ENCODE measurements at places on chromosomes 5 and 9. TPM values are rescaled to one million over a fixed set of nuclear protein-coding genes. Genes with fewer than 3 reads are reported as not detected.

DNA sequence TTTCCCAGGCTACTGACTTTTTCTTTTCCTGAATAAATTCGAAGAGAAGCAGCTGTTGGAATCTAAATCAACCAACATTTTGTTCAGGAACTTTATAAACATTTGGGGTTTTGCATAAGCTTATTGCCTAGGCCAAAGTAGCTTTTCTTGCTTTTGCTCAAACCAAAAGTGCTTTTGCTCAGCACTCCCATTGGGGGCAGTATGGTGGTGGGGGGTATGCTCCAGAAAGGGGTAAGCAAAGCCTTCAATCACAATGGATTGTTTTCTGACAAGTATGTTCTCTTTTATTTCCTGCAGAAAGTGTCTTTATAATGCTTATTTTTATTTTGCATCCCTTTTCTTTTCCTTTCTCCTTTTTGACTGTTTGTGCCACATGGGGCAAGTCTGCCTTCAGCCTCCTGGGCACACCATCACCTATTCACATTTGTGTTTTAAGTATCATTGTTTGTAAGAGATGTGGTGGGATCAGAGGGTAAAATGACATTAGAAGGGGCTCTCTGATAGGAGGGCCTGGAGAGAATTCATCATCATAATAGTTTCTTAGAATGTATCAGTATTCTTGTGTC is 86.0 kb downstream of the PRDM6 start:
- H3K27ac ChIP-seq = no peak overlapping the region
- no peak for DNase-seq

GRCh38 chr5:80067016-80067415 is 31.9 kb downstream of the THBS4 start:
- H3K4me3 ChIP-seq = no peak overlapping the region
- peaks cover 4% of the 10 kb centered on the region for H3K36me3 ChIP-seq
- H3K27me3 ChIP-seq = no peaks in the 10 kb centered on the region
- no peak overlapping the region for H3K27ac ChIP-seq
- H3K4me1 ChIP-seq = peaks cover 14% of the 10 kb centered on the region

DNA sequence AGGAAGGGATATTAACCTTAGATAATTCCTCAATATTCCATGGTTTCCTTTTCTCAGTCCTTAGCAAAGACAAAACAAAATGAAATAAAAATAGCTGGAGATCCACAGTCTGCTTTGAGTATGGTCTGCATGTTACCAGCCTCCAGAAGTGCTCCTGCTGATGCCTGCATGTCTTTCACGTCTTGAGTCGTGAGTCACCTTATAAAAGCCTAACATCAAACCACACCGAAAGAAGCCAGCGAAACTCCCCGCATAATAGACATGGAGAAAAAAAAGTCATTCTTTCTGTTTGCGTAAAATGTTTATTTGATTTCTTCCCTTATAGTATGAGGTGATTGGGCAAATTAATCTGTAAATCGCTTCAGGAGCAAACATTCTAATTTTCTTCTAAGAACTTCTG is 380.5 kb downstream of the SLCO4C1 start:
- no peaks in the 10 kb centered on the region for H3K36me3 ChIP-seq
- no peak overlapping the region for H3K27ac ChIP-seq

DNA sequence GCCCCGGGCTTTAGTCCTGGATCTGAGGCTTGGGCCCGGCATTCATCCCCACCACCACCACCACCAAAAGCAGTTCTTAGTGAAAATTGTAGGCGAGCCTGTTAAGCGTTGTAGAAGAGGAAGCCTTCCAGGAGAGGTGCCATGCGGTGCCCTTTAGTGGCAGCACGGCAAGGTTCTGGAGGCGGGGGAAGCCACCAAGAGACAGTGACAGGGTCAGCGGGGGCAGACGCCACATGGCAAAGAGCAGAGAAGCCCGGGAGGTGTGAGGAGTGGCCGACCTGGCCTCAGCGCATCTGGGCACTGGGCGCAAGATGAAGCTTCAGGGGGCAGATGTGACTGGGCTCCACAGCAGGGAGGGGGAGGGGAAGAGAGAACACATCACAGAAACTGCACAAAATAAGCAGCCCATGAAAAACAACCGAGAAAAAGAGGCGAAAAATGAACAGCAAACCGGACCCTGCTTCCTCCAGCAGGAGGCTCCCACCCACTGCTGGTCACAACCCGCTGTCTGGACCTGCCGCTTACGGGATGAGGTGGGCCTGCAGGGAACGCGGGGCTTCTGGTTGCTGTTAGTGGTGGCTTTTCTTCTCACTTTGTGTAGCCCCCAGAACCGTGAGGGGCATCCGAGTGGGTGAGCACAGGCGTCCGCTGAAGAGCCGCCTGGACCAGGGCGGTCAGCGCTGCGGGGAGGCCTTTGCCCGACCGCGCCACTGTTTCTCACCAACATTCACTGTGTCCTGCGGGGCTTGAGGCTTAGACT is 4.3 kb downstream of the LRRC14B start:
- H3K4me1 ChIP-seq = peaks cover 7% of the 10 kb centered on the region
- peaks cover 4% of the 10 kb centered on the region for H3K27me3 ChIP-seq
- no peaks in the 10 kb centered on the region for H3K36me3 ChIP-seq
- H3K27ac ChIP-seq = no peak overlapping the region
- peak; percentile 44 for DNase-seq

DNA sequence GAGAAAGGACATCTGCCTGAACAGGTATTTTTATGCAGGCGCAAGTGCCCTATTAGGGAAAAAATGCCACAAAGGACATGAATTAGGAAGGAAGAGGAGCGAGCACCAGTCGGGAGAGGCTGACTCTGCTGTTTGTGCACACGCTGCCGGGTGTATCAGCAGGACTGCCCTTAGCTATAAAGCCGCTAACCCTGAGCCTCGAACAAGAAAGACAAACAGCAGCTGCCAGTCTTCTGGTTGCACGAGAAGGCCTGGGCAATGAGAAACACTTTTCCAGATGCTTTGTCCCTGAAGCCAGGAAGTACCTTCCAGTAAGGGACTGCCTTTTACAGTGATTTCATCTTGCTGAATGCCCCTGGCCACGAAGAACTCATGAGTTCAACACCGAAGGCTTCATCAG is 12.6 kb downstream of the QSOX2 start:
- DNase-seq = no peak
- no peak overlapping the region for H3K27ac ChIP-seq
- peaks cover 33% of the 10 kb centered on the region for H3K4me1 ChIP-seq
- peaks cover 6% of the 10 kb centered on the region for H3K27me3 ChIP-seq

GRCh38 chr5:147949711-147950573 is 43.6 kb upstream of the C5orf46 start:
- H3K36me3 ChIP-seq = peaks cover 5% of the 10 kb centered on the region
- no peak overlapping the region for H3K4me3 ChIP-seq
- no peaks in the 10 kb centered on the region for H3K27me3 ChIP-seq

GRCh38 chr5:73740274-73740790 is 114.3 kb downstream of the ARHGEF28 start:
- H3K4me3 ChIP-seq = no peak overlapping the region
- no peak for DNase-seq
- H3K27ac ChIP-seq = no peak overlapping the region
- no peaks in the 10 kb centered on the region for H3K36me3 ChIP-seq
- H3K27me3 ChIP-seq = peaks cover 4% of the 10 kb centered on the region

DNA sequence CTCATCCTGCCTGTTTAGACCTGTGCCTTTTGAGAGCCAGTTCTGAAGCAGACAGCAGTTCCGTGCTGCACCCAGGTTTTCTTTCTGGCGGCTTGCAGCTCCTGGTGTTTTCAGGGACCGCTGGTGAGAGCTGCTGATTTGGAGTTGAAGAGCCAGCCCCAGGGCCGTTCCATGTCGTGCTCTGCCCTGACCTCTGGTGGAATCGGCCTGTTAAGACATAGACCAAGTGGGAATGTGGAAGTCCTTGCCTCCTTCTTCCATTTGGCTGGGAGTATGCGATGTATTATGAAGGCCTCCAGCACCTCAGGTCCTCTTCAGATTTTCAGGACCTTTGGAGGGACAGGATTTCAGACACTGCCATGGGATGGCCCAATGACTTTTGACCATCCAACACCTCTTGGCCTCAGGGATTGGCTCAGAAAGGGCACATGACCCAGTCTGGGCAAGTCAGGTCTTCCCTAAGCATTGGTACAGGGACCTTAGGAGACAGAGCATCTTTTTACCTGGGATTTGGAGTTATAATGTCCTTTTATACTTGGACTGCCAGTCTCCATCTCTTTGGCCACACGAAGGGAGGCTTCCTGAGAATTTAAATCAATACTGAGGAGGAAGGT is 136.1 kb upstream of the CLINT1 start:
- no peaks in the 10 kb centered on the region for H3K36me3 ChIP-seq
- no peaks in the 10 kb centered on the region for H3K27me3 ChIP-seq
- no peak overlapping the region for H3K27ac ChIP-seq
- peak; percentile 82 for DNase-seq

- no peak overlapping the region for H3K27ac ChIP-seq
- H3K4me3 ChIP-seq = peak overlapping the region; percentile 14
- H3K4me1 ChIP-seq = peaks cover 17% of the 10 kb centered on the region
- no peaks in the 10 kb centered on the region for H3K36me3 ChIP-seq
Observed at GRCh38 chr9:129469188-129469987, 151.5 kb downstream of the C9orf50 start.

- H3K36me3 ChIP-seq = no peaks in the 10 kb centered on the region
- H3K27ac ChIP-seq = no peak overlapping the region
- DNase-seq = no peak
- H3K4me1 ChIP-seq = no peaks in the 10 kb centered on the region
- H3K4me3 ChIP-seq = no peak overlapping the region
- no peaks in the 10 kb centered on the region for H3K27me3 ChIP-seq
Observed at GRCh38 chr9:81851340-81851739, 76.9 kb upstream of the SPATA31D4 start.

GRCh38 chr9:12774861-12775678 is at the start of gene LURAP1L:
LURAP1L (plus strand) TSS chr9:12775020; CDS start chr9:12775716, 696 bp downstream.
- H3K27ac ChIP-seq = peak within 1 kb of the TSS; percentile 99
- H3K27me3 ChIP-seq = peaks cover 13% of the 10 kb centered on the region
- peaks cover 13% of the 10 kb centered on the region for H3K4me1 ChIP-seq
- H3K36me3 ChIP-seq = no peaks in the 10 kb centered on the region
- DNase-seq = peak; percentile 75
- peak within 1 kb of the TSS; percentile 99 for H3K4me3 ChIP-seq

DNA sequence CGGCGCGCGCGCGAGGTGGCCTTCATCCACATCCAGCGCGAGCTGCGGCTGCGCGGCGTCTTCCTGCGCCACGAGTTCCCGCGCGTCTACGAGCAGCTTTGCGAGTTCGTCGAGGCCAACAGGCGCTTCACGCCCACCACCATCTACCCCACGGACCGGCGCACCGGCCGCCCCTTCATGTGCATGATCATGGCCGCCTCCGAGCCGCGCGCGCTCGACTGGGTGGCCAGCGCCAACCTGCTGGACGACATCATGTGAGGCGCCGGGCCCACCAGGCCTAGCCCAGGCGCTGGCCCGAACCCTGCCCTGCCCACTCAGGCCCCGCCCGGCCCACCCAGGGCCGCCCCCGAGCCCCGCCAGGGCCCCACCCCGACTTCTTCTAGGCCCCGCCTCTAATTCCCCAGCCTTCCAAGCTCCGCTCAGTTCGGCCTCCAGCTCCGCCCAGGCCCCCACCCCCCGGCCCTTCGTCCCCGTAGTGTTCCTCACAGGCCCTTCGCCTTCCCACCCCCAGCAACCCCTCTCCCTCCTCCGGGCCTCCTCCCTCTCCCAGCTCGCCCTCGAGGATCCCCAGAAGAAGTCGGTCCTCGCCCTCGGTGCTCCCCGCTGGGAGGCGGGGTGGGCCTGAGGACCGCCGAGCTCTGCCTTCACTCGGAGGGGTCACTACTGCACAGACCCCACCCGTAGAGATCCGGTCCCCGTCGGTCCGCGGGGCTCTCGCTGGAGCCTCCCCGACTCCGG is 2.0 kb upstream of the PHPT1 start:
- peaks cover 16% of the 10 kb centered on the region for H3K27me3 ChIP-seq
- H3K36me3 ChIP-seq = no peaks in the 10 kb centered on the region
- H3K4me1 ChIP-seq = peaks cover 2% of the 10 kb centered on the region
- H3K27ac ChIP-seq = peak overlapping the region; percentile 73
- peak; percentile 64 for DNase-seq

GRCh38 chr9:1668441-1668840 is 346.7 kb upstream of the SMARCA2 start:
- DNase-seq = no peak
- peaks cover 11% of the 10 kb centered on the region for H3K36me3 ChIP-seq
- H3K27ac ChIP-seq = no peak overlapping the region
- no peaks in the 10 kb centered on the region for H3K4me1 ChIP-seq
- H3K4me3 ChIP-seq = no peak overlapping the region

- no peak overlapping the region for H3K4me3 ChIP-seq
- no peaks in the 10 kb centered on the region for H3K36me3 ChIP-seq
- no peak for DNase-seq
- peaks cover 10% of the 10 kb centered on the region for H3K27me3 ChIP-seq
- H3K4me1 ChIP-seq = peaks cover 30% of the 10 kb centered on the region
Observed at GRCh38 chr5:147760086-147760875, 22.2 kb downstream of the JAKMIP2 start.

DNA sequence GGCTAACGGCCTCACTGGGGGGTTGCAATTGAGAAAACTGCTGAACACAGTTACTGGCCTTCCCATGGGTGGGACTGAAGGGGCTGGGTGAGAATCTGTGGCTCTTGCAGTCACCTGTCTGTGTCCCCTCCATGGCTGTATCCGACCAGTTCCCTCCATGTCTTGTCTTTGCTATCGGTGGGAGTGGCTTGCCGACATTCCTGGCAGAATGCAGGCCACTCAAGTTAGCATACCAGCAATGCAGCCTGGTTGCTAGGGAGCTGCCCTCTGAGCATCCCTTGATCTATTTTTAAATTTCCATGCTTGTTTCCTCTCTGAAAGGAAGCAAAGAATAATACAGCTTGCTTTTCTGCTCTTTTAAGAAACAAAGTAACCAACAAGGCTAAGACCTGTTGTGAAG is 1509.7 kb upstream of the WWC1 start:
- H3K4me1 ChIP-seq = peaks cover 6% of the 10 kb centered on the region
- H3K4me3 ChIP-seq = no peak overlapping the region
- no peak overlapping the region for H3K27ac ChIP-seq
- H3K27me3 ChIP-seq = no peaks in the 10 kb centered on the region

DNA sequence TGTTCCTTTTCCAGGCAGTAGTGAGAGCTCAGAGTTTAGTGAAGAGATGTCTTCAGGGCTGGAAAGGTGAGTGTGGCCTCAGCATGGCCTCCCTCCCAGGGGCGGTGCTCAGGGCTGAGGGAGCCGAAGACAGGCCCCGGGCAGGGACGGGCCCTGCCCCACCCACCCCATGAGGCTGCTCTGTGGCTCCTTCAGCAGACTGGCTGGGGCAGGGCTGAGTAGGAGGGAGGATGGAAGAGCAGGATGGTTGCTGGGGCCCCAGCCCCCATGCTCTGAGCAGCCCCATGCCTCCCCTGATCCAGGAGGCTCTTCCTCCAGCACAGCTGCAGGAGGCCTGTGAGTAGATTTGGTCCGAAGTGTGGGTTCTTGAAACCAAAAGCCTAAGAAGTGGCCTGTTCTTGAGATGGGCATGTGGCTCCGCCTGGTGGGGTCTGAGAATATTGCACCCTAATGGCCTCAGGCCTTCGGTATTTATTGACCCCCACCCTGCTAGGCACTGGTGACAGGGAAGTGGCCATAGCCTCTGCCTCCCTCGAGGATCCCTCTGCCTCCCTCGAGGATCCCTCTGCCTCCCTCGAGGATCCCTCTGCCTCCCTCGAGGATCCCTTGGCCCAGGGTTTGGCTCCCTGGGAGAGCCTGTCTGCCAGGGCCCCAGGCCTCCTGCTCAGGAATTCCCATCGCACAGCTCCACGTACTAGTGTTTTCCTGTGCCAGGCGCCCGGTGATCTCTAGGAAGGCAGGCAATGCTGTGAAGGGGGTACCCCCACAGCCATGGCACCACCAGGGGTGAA is 65.4 kb upstream of the GARNL3 start:
- H3K4me3 ChIP-seq = no peak overlapping the region
- peak; percentile 82 for DNase-seq
- no peak overlapping the region for H3K27ac ChIP-seq

FYB1 gene
- total RNA-seq = not detected

SPATA31C1 gene
- not detected for total RNA-seq

IL13 gene
- not detected for total RNA-seq

TCERG1 gene
- 122 TPM for total RNA-seq

CDX1 gene
- not detected for total RNA-seq

Data from glutamatergic neuron (in vitro differentiated cells).